ENCODE measurements at places on chromosomes 2 and 18.
A peak's percentile ranks its signal among the peaks of the same experiment; 100 is the strongest.

DNA sequence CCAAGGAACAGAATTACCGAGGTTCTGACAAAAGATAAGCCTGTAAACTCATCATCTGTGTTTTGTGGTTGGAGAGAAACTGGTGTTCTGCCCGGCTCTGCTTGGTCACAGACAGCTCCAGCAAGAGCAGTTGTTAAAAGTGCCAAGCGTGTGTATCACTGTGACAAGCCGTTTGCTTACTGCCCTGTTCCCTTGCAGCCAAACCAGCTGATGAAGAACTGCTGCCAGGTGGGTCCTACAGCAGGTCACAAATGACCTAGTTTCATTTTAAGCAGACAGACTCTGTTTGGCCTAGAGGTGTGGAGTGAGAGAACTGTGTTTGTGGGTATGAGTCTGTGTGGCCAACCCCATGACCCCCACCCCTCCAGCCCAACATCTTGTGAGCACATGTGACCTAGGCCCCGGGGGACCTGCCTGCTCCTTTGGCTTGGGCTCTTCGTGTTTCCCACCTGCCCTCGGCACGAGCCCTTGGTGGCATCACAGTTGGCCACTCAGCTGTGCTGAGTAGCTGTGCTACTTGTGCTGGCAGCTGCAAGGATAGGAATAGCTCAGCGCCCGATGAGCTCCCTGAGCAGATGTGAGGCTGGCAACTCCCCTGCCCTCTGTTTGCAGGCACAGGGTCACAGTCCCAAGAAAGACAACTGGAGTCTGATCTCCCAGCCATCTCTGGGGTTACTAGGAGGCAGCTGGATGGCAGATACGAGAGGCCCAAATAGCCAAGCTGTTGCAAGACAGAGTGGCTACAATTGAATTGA lies 9.7 kb downstream of the OXER1 start:
- no peak for DNase-seq

DNA sequence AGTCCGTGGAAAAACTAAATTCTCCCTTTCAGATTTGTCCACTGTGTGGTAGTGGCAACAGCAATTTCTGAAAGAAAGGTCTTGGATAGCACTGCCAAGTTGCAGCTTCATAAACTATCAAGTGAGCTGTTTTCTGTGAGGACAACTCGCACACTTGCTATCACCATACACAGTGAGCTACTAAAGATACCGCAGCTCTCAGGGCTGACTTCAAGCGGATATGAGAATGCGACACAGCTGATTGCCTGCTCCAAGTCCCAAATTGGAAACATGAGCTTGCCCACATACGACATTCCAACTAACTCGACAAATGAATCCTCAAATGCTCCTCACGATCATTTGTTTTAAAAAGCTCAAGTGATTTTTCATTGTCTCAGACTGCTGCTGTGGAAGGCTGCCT lies 46.2 kb downstream of the E2F6 start:
- DNase-seq = no peak

- DNase-seq = no peak
Measured at GRCh38 chr2:75079575-75079974, 119.7 kb downstream of the TACR1 start.

DNA sequence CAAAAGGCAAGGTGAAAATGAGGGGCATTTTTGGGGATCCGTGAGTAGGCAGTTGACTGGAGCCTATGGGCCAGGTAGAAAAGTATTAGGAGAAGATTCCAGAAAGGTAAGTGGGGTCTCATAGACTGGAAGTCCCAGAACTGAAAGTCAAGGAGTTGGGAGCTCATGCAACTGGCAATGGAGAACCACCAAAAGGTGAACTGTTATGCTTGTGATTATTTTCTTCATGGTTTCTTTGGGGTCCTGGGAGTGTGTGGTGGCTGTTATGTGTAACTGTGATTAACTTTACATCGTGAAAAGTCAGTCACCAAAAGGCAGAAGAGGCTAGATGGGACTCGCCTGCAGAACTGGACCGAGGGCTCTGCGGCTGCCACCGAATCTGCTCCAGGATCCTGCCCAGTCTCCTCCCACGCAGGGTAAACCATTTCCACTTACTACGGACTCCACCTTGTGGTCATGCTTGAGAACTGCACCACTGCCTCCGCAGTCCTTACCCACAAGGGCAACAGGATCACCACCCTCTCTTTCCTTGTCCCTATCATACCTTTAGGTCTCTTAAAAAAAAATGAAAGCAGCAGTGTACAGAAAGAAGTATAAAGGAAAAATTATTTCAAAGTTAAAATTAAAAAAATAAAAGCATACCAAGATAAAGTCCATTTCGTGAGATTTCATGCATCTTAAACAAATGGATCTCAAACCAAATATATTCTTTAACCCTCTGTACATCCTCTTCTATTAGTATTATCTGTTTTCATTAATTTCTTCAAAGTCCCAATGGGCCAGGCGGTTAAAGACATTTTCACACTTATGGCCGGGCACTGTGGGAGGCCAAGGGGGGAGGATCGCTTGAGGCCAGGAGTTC lies 15.6 kb upstream of the CEP68 start:
- DNase-seq = peak; percentile 73

GRCh38 chr2:240506406-240507059 lies 51.3 kb downstream of the ANKMY1 start:
- DNase-seq = no peak

DNA sequence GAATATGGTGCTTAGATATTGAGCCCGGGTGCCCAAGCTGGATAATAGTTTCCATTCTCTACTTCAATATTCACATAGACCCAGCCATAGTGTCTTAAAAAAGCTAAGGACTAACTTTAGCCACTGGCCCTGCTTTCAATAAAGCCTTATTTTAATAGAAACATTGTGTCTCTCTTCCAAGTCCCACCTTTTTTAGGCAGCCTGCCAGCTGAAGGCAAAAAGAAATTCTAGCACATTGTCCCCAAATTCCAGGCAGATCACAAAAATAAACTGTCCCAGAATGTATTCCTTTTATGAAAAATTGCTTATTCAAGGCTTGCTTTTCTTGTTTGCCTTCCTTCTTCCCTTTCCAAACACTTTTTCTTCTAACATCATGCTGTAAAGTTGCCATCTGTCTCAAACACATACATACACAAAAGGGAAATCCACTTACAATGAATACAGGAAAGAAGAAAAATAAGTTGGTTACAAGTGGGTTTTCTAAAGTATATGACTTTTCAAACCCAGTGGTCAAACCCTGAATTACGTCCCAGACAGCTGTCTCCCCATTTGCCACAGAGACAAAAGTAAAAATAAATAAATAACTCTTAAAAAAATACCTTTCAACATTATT lies 778.5 kb downstream of the BCL11A start:
- DNase-seq = no peak

DNA sequence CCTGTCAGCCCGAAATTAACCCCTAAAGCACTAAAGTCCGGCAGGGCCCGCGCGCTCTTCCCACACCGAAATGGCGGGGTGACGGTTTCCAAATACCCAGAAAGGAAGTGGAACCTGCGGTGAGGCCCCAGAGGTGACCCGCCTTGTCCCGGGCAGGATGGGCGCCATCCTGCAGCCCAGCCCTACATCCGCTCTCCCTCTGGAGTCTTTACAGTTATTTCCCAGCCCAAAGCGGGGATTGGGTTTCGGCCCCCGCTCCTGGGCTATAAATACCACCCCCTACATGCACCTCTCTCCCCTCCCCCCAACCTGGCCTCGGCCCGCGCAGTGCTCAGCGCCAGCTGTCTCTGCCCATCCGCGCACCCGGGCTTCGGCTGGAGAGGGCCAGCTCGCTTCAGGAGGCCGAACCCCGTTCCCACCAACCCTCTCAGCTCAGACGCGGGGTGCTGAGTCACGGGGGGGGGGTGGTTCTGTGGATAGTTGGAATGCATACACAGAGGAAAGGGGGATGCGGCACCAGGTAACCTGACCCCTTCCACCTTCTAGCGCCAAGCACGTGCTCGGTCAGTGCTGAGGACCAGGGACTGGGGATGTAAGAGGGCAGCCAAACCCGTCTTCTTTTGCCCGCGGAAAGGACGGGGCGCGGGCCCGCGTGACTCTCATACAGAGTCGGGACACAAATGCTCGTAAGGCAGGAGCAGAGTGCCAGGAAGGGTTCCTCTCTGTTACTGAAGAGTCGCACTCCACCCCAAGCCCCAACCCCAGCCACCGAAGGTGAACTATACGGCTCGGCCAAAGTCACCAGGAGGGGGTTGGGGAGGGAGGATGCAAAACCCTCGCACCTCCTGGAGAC lies at the start of gene TUBA4B:
Gene TUBA4B, plus strand, starts transcription at position 344 of the 853 bp plus-strand sequence. Its CDS starts 165 bp downstream, at position 509.
- no peak for DNase-seq

Measured in substantia nigra (tissue), 51 donors.